Epithelial cell of esophagus (primary cell): ENCODE measurements at places on chromosomes 1 and 21.

- no peak for DNase-seq
These were observed 182.7 kb downstream of the GRIK3 start for GRCh38 chr1:36851595-36851994.

DNA sequence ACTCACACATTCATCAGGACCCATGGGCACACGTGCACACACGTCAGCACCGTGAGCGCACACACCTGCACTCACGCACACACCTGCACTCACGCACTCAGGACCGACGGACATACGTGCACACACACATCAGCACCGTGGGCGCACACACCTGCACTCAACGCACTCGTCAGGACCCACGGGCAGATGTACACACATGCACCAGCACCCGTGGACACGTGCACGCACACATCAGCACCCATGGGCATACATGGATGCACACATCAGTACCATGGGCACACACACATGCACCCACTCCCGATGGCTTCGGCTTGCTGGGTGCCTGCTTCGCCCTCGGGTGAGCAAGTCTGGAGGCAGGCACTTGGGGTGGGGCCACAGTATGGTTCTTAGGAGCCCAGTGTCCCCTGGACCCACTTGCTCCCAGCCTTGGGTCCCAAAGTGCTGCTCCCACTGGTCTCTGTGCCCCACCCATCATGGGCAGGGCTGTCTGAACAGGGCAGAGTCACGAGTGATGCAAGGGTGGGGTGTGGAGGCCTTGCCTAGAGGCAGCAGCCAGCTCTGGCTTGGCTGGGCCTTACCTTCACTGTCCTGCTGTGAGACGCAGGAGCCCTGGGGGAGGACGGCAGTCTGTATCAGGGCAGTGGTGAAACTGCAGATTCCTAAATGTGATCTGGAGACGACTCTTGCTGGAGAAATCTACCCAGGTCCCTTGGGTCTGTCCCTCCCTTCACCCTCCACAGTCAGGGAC, 49.8 kb downstream of the SKI start:
- peak; percentile 59 for DNase-seq

DNA sequence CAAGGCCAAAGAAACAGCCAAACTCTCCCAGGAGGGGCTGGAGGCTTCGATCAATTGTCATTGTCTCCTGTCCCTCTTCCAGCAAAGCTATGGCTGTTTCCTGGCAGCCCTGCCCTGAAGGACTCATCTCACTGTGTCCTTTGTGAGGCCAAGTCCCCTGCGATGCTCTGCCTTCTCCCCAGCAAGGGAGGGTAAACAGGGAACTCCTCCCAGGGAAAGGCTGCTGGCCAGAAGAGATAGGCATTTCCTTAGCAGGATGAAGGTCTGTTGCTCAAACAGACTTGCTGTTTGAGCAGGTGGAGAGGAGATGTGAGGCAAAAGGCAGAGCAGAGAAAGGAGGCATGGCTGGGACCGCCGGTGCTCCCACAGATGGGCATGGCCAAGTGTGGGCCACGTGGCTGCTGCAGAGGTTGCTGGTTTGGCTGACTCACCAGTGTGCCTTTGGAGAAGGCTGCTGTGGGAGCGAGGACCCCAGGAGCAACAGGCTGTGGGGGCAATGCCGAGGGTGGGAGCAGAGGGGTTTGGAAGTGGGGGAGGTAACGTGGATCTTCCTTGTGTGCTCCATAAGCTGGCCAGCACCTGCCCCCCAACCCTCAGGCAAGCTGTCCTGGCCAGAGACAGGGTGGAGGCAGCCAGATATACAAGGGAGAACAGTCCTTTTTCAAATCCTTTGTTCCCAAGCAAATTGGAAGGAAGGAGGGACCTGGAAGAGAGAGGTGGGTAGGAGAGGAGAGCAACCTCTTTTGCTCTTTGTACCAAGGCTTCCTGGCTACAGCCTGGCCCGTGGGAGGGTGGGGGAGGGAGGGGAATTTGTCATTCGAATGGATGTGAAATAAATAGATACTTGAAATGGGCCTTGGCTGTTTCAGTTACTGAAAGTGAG, 449.8 kb downstream of the SIPA1L2 start:
- no peak for DNase-seq

- peak; percentile 46 for DNase-seq
These were observed 81.3 kb downstream of the MAST2 start for GRCh38 chr1:45884700-45885099.

DNA sequence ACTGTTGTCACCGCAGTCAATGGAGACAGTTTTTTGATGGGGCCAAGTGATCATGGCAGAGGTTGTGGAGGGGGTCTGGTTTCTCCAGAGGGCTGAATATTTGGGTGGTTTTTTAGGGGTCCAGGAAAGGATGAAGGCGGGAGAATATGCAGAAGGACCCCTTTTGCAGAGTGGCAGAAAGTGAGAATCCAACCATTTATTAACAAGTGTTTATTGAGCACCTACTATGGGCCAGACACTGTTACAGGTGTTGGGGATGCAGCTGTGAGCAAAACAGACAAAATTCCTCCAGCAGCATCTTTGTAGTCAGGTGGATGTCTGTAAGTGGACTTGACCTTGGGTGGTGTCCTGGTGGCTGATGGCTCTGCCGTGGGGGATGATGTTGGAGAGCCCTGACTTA, 15.4 kb downstream of the PADI1 start:
- no peak for DNase-seq

GRCh38 chr1:111535256-111536191, 32.1 kb upstream of the ADORA3 start:
- DNase-seq, result no peak

GRCh38 chr1:119919241-119919640, 22.9 kb upstream of the ADAM30 start:
- no peak for DNase-seq

GRCh38 chr1:66197785-66198184, 336.2 kb upstream of the SGIP1 start:
- no peak for DNase-seq

DNA sequence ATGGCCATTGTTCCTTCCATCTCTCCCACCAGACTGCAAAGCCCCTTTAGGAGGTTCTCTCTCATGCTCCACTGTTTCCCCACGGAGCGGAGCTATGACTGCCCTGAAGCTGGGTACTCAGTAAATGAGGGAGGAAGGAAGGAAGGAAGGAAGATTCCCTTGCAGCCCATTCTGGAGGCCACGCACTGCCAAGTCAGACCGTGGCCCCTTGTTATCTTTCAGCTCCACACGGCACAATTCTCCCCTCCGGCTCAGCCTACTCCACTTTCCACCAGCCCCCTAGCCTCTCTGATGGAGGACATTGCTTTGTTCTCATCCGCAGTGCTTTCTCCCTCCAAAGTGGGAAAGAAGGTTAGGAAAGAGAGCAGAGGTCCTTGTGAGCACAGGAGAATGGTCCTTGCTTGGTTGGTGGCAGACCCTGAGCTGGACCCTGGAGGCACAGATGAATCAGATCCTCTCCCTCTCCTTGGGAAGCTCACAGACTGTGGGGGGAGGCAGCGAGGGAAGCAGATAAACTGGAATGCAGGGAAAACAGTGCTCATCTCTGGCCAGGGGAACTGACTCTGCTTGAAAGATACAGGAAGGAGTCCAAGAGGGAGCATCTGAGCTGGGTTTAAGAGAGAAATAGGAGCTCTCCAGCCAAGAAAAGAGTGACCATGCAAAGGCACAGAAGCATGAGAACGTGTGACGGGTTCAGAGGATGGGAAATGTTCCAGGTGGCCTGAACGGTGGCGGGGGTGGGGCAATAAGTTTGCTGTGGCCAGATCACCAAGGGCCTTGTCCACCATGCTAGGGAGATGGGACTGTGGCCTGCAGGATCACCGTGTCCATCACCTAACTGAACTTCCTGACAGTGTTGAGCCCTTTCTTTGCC, 52.6 kb downstream of the GLIS1 start:
- no peak for DNase-seq

- no peak for DNase-seq
These were observed 38.9 kb upstream of the ADARB1 start for GRCh38 chr21:45035477-45035848.

DNA sequence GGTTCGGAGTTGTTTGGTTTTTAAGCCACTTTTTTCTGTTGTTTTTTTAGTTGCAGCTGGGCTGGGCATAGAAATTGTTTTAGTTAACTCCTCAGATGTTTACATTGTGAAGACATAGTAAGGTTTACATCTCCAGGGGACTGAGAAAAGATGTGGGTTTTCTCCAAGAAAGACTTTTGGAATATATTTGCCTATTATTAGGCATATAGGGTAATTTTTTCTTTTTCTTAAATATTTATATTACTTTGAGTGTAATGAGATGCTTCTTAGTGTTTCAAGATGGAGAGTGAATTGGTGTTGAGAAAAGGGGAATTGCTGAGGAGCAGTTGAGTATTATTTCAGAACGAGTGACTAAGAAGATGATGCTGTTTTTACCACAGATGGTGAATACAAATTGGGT, 26.6 kb upstream of the PIGK start:
- no peak for DNase-seq

GRCh38 chr1:228009828-228010775, 3.3 kb downstream of the WNT3A start:
- no peak for DNase-seq

- DNase-seq, result no peak
These were observed 22.7 kb upstream of the PIK3CD start for GRCh38 chr1:9628541-9629444.

DNA sequence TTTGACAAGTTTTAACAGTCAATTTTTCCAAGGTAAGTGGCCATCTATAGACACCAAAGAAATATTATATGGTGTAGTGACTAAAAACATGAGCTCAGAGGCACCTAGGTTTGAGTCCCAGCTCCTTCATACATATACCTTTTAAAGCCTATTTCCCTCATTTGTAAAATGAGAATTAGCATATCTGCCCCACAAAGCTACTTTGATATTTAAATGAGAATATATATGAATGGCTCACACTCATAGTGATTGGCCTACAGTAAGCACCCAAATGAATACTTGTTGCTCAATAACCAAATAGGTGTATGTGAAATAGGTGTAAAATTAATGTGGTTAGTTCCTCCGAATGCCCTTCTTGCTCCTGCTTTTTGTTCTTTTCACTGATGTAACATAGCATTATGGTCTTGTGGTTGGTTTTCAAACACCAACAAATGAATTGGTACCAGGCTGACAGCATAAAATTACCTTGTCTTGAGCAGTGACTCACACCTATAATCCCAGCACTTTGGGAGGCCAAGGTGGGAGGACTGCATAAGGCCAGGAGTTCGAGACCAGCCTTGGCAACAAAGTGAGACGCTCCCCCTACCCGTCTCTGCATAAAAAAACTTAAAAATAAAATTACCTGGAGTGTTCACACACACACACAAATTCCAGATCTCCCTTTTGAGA, 25.3 kb downstream of the CNIH4 start:
- DNase-seq, result no peak

DNA sequence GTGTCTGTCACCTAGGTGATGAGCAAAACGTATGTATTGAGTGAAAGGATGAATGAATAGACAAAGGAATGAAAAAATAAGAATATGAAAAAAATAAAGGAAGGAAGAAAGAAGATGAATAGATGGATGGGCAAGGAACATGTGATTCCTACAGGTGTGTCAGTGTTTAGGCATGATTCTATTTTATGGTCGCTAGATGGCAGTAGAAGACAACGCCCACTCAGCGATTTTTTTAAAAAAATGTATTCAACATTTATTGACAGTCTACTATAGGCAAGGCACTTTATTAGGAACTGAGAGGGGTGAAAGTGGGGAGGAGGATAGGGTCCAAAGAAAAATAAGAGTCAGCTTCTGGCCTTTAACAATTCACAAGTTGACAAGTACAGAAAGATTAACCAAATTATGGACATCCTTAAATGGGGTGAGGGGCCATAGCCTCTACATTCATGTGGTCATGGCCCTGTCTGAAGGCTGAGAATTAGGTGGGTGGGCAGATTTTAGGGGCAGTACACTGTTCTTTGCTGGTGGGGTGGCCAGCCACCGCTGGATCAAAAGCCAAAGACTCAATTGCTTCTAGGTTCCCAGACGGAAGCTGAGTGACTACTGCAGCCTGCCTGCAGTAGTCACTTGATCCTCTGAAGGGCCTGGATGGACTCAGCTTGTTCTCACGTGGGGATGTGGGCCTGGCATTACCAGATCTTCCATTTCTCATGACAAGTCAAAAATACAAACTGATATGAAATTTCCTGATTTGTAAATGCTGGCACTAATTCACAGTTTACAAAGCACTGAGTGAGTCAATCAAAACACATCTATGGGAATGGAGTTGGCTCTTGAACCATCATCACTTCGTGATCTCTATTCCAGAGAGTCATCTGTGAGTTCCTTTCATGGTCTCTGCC, 83.9 kb downstream of the FASLG start:
- DNase-seq, result peak; percentile 63

- DNase-seq, result peak; percentile 52
These were observed 9.7 kb upstream of the KRTAP7-1 start for GRCh38 chr21:30839304-30839703.

DNA sequence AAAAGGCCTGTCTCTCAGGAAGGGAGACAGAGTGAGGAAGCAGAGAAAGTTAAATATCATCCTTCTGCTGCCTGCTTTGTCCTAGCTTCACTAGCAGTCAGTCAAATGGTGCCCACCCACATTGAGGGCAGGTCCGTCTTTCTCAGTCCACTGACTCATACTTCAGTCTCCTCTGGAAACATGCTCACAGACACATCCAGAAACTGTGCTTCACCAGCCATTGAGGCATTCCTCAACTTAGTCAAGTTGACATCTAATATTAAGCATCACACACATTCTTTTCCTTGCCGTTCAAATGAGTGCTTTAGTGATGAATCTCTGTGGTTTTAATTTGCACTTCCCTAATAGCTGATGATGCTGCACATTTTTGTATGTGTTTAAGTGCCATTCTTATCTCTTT, 777.8 kb upstream of the PRMT6 start:
- DNase-seq, result peak; percentile 22

- DNase-seq, result no peak
These were observed 12.4 kb downstream of the TFF3 start for GRCh38 chr21:42302794-42303193.
